Caco-2 (cell line): ENCODE measurements at places on chromosomes 6 and 20. TPM values are rescaled to one million over a fixed set of nuclear protein-coding genes. Genes with fewer than 3 reads are reported as not detected.

Gene RIPOR2
- total RNA-seq: 0.64 and 0.86 TPM in 2 replicates

Gene PROKR2
- total RNA-seq: not detected in 2 replicates

DNA sequence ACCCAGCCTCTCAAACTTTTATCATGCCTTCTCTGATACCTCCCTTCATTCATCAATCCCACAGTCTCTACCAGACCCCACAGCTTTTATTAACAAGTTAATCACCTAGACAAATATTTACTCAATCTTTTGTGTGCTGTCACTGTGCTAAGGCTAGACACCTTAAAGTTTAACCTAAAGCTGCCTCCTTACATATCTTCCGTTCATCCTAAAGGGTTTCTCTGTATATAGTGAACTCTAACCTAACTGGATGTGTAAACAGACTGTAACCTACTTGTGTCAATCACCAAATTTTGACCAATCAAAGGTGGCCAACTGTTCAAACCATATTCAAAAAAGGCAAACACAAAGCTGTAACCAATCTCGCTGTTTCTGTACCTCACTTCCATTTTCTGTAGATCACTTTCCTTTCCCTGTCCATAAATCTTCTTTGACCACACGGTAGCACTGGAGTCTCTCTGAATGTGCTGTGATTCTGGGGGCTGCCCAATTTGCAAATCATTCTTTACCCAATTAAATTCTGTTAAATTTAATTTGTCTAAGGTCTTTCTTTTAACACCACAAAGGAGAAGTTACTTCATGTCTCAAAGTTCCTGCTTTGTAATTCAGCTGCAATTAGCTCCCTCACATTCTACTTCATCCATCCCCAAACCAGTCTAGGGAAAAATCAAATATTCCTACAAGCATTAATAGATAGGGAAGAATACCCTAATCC is 72.5 kb downstream of the ARHGAP18 start:
- DNase-seq: peak; percentile 44

DNA sequence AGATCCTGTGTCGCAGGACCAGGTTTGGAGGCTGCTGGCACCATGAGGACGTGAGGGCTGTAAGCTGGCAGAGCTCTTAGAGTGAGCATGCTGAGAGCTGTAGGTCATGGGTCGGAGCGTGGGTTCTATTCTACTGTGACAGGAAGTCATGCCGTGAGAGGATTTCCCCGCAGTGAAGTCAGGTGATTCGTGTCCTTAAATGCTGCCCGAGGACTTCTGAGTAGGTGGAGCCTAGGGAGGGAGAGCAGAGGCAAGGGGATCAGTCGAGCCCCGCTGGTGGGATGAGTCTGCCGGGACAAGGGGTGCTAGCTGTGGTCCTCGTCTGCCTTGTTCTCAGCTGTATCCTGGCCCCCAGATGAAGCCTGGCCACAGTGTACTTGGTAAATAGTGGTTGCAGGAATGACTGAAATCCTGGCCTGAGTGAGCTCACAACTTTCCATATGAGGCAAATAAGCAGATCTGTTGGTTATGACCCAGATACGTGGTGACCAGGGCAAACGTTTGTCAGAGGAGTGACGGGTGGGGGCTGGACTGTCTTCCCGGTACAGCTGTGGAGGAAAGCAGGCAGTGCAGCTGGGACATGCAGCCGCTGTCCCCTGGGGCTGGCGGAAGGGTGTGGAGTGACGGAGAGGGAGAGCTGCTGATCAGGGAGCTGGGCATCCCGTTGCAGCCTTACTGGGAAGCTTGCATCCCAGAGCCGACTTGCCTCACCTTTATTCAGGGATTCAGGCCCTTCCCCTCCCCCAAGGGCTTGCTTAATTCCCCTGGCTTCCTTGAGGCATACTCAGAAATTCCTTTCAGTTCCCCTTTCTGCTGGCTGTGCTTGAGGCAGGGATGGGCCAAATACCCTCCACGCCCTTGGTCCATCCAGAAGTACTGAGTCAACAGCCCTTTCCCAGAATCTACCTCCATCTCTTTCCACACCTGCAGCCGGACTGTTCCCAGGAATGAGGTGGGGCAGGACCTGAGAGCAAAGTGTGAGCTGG is 250.9 kb upstream of the RREB1 start:
- peak; percentile 84 for DNase-seq

DNA sequence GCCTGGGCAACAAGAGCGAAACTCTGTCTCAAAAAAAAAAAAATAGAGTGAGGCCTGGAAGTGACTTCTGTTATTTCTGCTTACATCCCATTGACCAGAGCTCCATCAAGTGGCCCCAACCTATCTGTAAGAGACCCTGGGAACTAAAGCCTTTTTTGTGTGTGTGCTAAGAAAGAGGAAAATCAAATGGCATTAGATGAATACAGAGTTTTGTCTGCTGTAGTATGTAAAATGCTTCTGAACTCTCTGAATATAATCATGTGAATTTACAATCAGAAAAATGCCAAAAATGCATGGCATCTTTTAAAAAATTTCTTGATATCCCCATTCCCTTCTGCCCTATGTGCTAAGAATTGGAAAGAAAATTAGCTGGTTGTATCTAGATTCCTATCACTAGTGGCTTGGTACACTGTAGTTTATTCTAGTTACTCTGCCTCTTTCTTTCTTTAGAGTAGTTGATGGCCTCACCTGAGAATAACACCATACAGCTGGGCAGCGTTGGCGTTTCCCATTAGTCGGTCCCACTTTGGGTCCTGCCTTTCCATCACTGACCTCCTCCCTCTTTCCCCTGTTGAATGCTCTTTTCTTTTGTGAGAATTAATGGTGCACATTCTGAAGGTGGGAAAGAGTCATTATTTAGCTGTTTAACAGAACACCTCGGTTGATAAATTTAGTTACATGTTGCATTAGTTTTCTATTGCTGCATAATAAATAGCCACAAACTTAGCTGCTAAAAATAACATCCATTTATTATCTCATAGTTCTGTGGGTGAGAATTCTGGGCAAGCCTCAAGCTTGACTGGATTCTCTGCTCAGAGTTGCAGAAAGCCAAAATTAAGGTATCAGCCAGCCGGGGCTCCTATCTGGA is 38.2 kb downstream of the SAMD5 start:
- no peak for DNase-seq

DNA sequence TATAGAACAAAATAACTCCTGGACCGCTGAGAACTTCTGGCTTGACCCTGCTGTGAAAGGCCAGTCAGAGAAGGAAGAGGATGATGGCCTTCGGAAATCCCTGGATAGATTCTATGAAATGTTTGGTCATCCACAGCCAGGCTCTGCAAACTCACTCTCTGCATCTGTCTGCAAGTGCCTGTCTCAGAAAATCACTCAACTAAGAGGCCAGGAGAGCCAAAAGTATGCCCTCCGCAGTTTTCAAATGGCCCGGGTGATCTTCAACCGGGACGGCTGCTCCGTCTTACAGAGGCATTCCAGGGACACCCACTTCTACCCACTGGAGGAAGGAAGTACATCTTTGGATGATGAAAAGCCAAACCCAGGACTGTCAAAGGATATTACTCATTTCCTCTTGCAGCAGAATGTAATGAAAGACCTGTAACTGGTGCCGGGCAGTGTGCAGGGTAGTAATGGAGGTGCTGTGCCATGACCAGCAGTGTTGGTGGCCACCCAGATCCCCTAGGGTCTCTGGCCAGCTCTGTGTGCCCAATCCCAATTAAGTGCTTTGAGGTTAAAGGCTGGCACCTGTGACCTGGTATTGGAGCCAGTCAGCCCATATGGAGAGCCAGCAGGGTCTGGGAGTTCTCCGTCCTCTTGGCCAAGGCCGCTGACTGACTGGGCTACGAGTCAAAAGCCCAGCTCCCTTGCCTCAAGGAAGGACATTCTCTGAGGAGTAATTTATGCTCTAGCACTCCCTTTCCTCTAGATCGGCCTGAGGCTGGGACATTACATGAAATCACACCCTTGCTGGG is 87.1 kb downstream of the TRMT6 start:
- no peak for DNase-seq

GRCh38 chr6:73790574-73790973 is 94.6 kb downstream of the CD109 start:
- no peak for DNase-seq

- DNase-seq: no peak
Observed at GRCh38 chr6:89051676-89052075, 28.9 kb upstream of the PNRC1 start.
